Activated T-cell treated with anti-CD3 and anti-CD28 coated beads, Interleukin-2, amount 50 U/mL, for 72 hours (primary cell): ENCODE measurements at places on chromosomes 7 and 10. TPM values are rescaled to one million over a fixed set of nuclear protein-coding genes. Genes with fewer than 3 reads are reported as not detected.

Gene ABCA13
- not detected for total RNA-seq

Gene NPC1L1
- 0.12 TPM for total RNA-seq

Gene JMJD1C
- 67.3 TPM for total RNA-seq

Gene PNLIPRP1
- not detected for total RNA-seq

Gene IDI2
- not detected for total RNA-seq

Gene HILPDA
- 59.9 TPM for total RNA-seq

Gene TDRD1
- total RNA-seq = 0.07 TPM

Gene SPDYE9
- not detected for total RNA-seq

Gene FAM13C
- total RNA-seq = not detected

Gene OPN4
- total RNA-seq = not detected

Gene TAS2R41
- not detected for total RNA-seq

- no peak for DNase-seq
These were observed 76.3 kb upstream of the CUX1 start for GRCh38 chr7:101740981-101741725.

GRCh38 chr10:1212571-1213141 is 156.5 kb downstream of the WDR37 start:
- no peak for DNase-seq

DNA sequence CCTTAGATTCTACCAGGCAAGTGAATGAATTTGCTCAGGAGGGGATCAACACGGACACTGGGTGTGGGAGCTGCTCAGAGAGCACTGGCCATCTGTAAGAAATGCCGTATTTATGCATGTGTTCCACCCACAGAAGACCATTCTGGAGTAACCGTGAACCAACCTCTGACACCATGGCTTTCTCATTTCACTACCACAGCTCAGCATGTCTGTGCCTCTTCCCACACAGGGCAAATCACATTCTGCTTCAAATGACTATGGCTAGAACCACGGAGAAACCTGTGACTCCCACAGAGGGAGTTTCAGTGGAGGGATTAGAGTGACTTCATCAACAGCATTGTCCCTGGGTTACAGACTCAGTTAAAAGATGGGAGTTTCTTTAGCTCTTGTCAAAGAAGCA is 893.4 kb downstream of the XPNPEP1 start:
- no peak for DNase-seq

GRCh38 chr7:13092708-13093005 is 405.2 kb downstream of the ARL4A start:
- DNase-seq = no peak

- no peak for DNase-seq
These were observed 11.4 kb downstream of the DLD start for GRCh38 chr7:107902381-107902780.

DNA sequence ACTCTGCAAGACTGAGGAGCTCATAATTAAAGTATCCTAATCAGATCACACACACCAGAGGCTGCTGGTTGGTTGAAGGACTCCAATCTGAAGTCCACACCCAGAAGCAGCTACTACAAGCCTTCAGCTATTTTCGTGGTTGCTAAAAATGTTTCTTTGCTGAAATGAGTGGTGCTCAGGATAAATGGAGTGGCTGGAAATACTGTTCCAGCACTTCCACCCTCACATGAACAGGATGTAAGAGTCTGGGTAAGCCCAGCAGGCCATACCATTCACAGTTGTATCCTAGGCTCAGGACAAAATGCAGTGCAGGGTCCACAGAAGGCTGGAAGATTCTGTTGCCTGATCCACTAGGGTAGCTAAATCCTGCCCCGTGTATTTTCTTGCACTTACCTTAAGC is 34.1 kb downstream of the AFAP1L2 start:
- no peak for DNase-seq

GRCh38 chr10:132350946-132351345 is 19.0 kb downstream of the LRRC27 start:
- DNase-seq = no peak

GRCh38 chr10:95208702-95209391 is 14.8 kb downstream of the ACSM6 start:
- DNase-seq = no peak

DNA sequence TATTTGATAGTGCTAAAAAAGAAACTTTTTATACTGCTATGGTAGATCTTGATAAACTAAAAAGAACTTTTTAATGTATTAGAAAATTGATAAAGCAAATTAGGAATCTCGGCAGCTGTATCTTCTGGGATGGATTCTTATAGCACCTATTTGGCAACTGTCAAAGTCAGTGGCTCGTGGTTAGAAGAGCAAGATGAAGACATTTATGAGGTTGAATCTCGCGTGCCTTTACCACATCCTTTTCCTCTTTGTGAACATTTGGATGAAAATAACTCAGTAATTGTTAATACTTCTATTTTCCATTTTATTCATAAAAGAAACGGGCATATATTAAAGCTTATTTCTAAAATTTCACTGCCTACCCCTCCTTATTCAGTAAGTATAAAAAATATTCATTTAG is 76.2 kb downstream of the CYP51A1 start:
- no peak for DNase-seq

DNA sequence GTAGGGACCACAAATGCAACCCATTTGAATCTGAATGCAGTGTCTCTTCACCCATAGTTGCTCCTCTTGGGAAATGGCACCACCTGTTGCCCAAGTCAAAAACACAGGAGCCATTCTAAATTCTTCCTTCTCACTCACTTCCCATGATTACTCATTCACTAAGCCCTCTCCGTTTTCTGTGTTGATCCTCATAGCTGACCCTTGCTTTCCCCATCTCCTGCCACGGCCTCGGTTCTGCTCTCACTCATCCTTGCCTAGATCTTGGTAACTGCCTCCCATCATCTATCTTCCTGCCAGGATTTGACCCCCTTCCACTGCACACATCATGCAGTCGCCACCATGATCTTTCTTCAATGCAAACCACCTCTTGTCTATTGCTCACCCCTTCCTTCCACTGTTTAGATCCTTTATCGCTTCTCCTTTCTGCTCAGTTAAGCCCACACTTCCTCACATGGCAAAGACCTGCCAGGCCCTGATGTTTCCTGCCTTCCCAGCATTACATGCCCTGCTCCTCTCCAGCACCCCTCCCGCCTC is 19.0 kb upstream of the CPN1 start:
- DNase-seq = no peak

GRCh38 chr7:147818317-147818716 is 772.2 kb upstream of the C7orf33 start:
- no peak for DNase-seq

GRCh38 chr7:128405471-128406313 is 4.1 kb downstream of the IMPDH1 start:
- peak; percentile 62 for DNase-seq

GRCh38 chr7:2055956-2056355 is 176.8 kb downstream of the MAD1L1 start:
- DNase-seq = no peak

GRCh38 chr7:381211-382042 is 91.5 kb downstream of the FOXL3 start:
- DNase-seq = no peak

DNA sequence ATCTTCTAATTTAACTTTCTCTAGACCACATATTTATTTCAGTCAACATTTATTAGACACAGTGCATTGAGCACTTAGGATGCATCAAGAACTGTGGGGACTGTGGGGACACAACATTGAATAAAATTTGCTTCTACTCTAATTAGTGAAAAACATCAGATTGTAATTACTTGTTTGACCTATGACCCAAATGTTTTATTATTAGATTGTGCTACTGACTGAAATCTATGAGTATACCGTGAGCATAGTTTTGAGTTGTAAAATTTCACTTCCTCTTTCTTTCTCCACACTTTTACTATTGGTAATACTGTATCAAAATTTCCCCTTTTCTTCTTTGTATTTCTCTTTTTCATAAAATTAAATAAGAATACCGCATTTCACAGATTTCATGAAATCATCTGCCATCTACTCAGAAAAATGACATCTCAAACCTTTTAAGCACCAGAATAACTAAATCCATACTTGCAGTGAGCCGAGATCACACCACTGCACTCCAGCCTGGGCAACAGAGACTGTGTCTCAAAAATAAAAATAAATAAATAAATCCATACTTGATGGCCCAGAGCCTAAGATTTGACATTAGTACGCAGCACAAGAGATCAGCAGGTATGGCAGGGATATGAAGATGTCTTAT is 25.4 kb upstream of the INPP5F start:
- DNase-seq = no peak

DNA sequence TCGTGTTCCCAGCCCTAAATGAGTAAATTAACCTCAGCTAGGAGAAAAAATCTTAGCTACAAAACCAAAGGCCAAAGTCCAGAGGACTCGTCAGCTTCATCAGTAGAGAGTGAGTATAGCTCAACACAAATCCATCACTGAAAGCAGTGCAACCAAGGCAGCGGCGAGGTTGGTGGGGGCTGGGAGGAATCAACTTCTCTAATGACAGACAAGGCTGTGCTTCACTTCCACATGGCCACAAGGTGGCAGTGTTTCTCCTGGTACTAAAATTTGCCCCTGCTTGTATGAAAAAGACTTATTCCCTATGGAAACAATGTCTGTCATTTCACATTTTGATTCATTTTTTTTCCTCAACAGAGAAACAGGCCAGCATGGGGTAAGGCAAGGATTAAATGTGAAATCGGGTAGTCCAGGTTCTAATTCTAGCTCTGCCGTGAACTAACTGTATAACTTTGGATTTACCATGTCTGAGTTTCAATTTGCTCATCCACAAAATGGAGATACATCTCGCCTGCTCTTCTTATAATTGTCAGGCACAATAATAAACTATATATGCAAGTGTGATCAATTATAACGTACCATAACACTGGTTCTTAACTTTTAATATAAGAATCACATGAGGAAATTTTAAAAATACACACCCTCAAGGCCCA is 39.3 kb downstream of the FAS start:
- DNase-seq = peak; percentile 70

GRCh38 chr10:124174673-124175645 is 81.6 kb upstream of the CHST15 start:
- no peak for DNase-seq

GRCh38 chr10:98431016-98431415 is 15.7 kb downstream of the HPS1 start:
- no peak for DNase-seq

DNA sequence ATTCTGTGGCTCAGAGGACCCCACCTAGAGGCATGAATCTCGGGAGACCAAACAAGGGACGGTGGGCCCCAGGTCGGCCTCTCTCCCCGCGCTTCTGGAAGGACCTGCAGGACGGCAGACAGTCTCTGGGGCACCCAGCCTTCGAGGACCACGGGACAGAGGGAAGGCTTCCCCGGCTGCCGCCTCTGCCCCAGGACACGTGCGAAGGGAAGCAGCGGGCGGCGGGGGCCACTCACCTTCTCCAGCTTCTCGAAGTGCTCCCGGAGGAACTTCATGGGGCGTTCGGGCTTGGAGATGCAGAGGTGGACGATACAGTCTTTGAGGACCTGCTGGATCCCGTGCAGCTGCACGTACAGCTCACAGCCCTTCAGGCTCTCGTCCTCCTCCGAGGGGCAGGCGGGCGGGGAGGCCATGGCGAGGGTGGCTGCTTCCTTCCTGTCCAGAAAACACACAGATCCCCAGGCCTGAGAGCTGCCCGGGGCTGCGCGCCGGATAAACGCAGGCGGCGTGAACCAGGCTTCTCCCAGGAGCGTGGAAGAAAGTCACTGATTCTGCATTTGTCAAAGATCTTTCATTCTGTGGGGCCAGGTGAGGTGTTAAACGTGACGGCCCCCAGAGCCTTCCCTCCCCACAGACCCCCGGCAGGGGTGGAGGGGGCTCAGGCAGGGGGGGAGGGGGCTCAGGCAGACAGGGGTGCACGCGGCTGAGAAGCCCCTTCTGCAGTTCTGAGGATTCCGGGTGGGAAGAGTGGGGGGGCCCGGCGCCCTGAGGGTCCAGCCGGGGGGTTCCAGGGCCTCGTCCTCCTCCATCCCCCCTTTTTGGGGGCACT is 15.2 kb upstream of the DNAAF5 start:
- DNase-seq = no peak

GRCh38 chr7:11332186-11332864 is 358.7 kb downstream of the PHF14 start:
- DNase-seq = peak; percentile 51

DNA sequence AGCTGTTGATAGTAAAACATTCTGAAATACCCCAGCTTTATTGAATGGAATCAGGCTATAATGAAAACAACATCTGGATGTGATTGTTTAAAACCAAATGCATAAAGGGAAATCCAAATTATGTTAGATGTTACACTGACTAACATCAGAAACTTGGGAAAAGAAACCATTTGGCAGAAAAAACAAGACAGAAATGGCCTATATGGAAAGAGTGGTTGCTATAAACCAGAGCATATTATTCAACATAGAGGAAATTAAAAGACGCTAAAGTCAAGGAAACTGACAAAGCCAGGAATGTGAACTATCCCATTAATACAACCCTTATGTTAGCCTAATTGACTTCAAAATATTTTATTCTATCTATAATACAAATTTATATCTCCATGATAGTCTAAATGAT is 53.0 kb upstream of the CABCOCO1 start:
- DNase-seq = no peak

GRCh38 chr7:730501-731439 is 3.7 kb upstream of the PRKAR1B start:
- DNase-seq = no peak

- DNase-seq = peak; percentile 23
These were observed 2.4 kb upstream of the NKX6-2 start for GRCh38 chr10:132788180-132788830.

DNA sequence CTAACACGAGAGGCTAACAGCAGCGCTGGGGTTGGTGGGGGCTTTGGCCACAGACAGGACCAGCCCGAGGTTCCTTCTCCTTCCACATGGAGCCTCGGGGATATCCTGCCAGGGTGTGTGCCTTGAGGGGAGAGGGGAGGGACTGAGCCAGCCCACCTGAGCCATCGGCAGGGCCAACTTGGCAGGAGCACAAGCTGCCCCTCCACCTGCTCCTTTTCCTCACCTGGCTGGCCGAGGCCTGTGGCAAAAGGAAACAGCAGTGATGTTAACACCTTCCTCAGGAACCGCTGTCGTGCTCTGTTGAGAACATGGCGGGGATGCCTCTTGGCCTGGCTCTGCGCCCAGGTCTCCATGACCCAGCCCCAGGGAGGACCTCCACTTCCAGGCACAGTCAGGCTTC is 255.1 kb upstream of the PPP2R2D start:
- DNase-seq = no peak
